CD4-positive, alpha-beta T cell treated with Interleukin-2 at 100 ng/mL for 4 hours (primary cell): ENCODE measurements at places on chromosomes 11 and 22.

DNA sequence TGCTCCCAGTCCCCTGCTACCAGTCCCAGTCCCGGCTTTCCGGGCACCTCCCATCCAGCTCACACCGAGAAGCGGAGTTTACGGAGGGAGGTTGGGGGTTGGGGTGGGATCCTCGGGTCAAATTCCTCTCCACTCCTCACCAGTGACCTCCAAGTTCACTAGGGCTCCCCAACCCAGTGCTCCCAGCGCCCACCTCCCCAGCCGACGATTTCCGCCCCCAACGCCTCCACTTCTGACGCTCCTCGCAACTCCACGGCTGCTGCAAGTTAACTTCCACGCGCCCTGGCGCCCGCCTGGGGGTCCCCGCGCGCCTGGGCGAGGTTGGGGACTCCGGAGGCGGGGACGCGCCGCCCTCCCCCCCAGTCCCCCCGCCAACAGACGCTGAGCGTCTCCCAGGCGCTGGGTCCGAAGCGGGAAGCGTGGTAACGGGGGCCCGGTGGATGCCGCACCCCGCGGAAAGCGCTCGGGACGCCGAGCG, 526 bp downstream of the TPST2 start:
- DNase-seq: no peak

DNA sequence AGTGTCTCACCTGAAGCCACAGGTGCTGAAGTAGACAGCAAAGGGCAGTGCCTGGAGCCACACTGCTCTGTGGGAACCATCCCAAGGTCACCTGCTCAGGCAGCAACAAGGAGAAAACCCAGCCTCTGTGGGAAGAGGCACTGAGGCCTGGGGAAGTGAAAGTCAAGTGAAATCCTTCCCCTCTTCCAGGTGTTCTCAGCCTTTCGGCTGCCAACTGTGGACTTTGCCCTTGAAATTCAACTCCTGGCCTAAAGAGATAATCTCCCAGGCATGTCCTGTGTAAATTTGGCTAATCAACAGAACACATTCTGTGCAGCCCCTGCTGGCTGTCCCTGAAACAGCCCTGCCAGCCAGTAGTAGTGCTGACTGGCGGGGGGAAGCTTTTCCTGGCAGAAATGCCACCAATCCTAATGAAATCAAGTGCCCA, 112.1 kb downstream of the RPL27A start:
- no peak for DNase-seq

DNA sequence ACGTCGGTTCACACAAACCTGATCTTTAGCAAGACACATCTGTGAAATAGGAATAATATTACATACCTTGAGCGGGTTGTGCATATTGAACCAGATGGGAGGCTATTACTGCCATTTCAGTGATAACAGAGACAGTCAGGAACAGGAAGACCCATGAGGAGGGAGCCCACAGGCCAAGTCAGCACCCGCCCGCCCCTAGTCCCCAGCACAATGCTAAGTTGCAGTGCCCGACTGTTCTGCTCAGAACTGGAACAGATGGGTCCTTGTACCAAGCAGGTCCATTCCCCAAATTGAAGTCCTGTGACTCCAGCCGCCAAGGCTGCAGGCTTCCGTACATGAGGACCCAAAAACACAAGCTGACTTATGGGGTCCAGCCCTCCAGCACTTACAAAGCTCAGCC, 9.3 kb downstream of the CXCR5 start:
- no peak for DNase-seq

- no peak for DNase-seq
Observed at GRCh38 chr11:73551677-73552076, 46.2 kb downstream of the FAM168A start.

GRCh38 chr11:94455861-94456260, 37.8 kb downstream of the MRE11 start:
- DNase-seq: no peak

GRCh38 chr22:44685384-44686056, 16.5 kb upstream of the PRR5 start:
- DNase-seq: peak; percentile 92

DNA sequence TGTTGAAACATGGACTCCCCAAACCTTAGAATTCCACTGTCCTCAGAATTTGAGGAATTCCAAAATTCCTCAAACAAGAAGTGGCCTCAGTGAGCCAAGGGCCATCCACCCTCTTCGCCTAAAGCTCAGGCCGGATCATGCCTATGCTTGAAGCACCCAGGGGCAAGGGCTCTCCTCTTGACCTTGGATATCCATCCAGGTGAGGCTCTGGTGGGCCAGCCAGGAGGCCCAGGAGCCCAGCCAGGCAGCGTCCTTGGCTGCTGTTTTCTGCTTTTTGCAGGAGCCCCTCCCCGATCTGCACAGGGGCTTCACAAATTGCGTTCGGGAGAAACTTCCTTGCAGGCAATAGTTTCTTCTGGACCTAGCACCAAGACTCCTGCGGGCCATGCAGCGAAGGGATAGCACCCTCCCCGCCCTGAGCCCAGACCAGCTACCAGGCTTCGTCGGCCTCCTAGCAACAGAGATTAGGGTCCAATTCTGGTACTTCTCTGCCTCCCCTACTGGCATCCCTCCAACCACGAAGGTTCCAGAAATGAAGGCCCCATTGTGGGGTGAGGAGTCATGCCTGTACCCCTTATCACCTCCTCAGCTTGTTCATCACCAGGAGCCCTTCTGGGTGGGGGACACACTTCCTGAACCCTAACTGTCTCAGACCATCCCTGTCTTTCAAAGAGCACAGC, 2.0 kb downstream of the PHLDA2 start:
- no peak for DNase-seq

DNA sequence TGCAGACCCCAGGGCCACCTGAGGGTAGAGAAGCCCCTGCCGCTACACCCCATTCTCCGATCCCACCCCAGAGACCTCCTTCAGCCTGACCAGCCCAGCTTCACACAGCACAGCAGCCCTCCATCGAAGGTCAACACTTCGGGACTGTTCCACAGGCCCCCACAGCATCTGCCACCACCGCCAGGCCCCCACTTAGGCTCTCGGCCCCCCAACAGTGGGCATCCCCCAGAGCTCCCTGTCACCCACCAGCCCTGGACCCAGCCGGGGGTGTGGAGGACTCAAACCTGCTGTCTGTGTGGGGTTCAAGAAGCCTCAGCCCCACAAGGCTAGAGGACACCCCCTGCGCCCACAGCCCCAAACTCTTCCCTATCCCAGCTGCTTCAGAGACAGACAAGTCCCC, 6.2 kb downstream of the SBF1 start:
- DNase-seq: no peak

DNA sequence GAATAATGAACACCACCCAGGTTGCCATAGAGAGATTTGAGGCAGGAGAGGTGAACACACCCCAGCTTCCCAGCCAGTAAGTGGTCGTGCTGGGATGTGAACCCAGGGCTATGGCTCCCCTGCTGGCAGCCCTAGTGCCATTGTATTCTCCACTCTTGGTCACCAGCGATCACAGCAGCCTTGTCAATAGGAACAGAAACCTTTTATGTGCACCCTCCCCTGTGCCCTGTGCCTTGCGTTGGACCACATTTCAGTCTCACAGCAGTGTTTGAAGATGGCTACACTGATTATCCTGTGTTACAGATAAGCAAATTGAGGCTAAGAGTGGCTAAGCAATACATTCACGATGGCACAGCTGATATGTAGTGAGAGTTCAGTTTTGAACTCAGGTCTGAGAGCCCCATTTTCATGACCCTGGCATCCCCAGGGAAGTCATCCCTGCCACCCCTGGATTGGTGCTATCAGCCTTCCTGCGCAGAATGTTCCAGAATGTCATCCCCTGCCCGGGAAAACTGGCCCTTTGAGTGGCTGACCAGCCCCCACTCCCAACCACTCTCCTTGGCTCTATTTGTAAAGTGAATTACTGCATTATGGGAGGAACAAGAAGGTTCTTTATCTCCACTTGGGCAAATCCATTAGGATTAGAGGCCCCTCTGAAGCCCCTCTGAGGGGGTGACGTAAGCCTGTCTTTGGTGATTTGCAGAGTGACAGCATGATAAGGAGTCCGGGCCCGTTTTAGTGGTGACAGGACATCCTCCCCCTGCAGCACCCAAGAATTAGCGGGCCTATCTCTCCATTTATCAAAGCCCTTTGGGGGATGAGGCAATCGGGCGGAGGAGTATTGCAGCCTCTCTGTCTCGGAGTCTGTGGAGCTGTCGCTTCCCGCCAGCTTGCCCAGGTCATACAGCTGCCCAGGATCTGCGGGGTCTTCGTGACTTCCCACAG, 30.9 kb downstream of the SMIM38 start:
- DNase-seq: no peak

- DNase-seq: no peak
Observed at GRCh38 chr22:20204311-20204710, 53.5 kb upstream of the CCDC188 start.

GRCh38 chr22:40585310-40585751, 51.2 kb downstream of the MRTFA start:
- DNase-seq: no peak

GRCh38 chr11:130548491-130548833, 100.0 kb downstream of the ADAMTS15 start:
- DNase-seq: no peak
